ENCODE measurements at places on chromosomes 1 and 21. TPM values are rescaled to one million over a fixed set of nuclear protein-coding genes. Genes with fewer than 3 reads are reported as not detected.

DNA sequence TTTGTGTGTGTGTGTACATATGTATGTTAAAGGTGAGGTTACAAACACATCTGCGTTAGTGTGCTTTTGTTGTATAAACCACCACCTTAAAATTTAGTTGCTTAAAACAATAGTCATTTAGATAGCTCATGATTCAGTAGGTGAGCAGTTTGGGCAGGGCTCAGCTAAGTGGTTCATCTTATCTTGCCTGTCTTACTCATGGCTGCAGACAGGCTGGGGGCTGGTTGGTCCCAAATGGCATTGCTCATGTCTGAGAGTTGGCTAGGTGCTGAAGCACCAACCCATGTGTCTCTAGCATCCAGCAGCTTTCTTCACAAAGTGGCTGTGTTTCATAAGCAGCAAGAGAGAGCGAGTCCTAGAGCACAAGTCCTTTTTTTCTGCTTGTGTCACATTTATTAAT is 91.4 kb downstream of the MACF1 start:
- no peak for DNase-seq

DNA sequence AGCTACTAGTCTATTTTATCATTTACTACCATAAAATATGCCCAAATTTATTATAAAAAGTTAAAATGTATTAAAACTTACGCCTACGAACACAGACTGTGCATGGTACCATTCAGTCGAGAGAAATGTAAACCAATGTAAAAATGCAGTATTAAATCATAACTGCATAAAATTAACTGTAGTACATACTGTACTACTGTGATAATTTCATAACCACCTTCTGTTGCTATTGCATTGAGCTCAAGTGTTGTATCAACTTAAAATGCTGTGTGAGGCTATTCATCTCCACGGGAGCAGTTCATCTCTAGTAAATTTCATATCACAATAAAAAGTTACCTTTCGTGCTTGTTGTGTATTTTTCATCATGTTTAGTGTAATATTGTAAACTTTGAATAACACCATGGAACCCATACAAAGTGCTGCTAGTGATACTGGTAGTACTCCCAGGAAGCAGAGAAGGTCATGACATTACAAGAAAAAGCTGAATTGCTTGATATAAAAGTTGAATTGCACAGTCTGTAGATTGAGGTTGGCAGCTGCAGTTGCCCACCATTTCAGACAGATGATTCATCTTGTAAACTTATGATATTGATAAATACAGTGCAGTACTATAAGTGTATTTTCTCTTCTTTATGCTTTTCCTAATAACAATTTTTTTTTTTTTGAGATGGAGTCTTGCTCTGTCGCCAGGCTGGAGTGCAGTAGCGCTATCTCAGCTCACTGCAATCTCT is 19.0 kb upstream of the CENPF start:
- DNase-seq: no peak

- DNase-seq: no peak
Observed at GRCh38 chr1:37177230-37177864, 143.0 kb upstream of the GRIK3 start.

DNA sequence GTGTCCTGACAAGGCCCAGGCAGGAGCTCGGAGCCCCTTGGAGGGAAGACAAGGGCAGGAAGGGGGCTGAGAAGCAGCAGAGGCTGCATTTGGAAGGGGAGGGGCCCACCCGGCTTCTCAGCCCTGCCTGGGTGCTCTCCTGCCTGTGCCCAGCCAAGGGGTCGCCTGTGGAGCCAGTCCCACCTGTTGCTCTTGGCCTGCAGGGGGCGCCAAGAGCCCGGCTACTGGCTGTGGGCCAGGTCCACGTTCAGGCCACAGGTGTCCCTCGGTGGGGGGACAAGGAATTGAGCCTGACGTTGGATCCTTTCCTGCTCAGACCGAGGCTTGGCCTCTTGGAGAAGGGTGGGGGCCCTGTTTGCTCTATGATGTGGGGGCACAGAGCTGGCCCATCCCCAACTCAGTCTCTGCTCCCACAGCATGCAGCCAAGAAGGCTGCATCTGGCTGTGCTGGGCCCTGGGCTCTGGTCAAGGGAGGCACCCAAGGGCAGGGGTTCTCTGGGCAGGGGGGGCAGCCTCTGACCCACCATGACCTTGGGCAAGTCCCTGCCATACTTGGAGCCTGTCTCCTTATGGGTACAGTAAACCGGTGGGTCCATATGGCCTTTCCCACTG is 10.9 kb downstream of the WNT4 start:
- DNase-seq: no peak

DNA sequence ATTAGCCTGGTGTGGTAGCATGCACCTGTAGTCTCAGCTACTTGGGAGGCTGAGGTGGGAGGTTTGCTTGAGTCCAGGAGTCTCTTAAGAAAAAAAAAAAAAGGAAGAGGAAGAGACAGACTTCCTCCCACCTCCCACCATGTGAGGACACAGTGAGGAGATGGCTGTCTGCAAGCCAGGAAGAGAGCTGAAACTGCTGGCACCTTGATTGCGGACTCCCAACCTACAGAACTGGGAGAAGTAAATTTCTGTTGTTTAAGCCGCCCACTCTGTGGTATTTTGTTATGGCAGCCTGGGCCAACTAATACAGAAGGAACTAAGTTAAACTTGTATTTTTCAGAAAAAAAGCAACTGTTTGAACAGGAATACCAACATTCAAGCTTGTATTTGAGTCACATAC is 21.7 kb downstream of the DOP1B start:
- DNase-seq: no peak

DNA sequence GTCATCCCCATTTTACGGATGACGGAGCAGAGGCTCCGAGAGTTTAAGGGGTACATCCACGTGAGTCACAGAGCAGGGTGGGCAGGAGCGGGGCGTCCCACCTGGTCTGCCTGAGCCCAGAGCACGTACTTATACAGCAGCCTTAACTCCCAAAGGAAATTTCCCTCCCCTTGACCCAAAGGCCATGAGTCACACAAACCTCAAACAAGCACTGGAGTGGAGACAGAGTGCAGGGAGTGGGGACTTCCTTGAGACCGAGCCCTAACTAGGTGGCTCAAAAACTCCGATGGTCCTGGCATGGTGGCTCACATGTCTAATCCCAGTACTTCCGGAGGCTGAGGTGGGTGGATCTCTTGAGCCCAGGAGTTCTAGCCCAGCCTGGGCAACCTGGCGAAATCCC is 141.6 kb upstream of the KLHDC7A start:
- DNase-seq: no peak

- no peak for DNase-seq
Observed at GRCh38 chr1:4170548-4171340, 270.7 kb upstream of the C1orf174 start.

GRCh38 chr1:166673722-166674121 is 165.6 kb upstream of the POGK start:
- no peak for DNase-seq

DNA sequence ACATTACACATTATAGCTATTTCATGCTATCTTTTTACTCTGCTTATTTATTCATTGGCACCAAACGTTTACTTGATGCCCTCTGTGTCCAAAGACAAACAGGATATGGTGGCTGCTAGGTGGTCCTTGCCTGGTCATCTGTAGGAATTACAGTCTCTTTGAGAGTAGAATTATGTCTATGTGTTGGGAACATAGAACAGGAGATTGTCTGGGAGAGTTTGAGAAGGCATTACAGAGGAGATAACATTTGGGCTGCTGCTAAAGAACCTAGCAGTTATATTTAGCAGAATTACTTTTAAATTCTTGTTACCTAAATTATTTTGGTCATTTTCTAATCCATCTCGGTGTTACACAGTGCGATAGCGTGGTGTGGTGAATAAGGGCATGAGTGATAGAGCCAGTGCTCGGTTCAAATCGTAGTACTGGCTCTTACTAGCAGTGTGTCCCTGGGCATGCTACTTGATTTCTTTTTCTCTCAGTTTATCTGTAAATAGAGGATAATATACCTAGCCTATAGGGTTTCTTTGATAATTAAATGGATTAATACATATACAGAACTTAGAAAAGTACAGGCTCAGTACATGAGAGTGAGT is 20.5 kb downstream of the RRP15 start:
- no peak for DNase-seq

- no peak for DNase-seq
Observed at GRCh38 chr1:28580722-28581530, 11.1 kb upstream of the RAB42 start.

DNA sequence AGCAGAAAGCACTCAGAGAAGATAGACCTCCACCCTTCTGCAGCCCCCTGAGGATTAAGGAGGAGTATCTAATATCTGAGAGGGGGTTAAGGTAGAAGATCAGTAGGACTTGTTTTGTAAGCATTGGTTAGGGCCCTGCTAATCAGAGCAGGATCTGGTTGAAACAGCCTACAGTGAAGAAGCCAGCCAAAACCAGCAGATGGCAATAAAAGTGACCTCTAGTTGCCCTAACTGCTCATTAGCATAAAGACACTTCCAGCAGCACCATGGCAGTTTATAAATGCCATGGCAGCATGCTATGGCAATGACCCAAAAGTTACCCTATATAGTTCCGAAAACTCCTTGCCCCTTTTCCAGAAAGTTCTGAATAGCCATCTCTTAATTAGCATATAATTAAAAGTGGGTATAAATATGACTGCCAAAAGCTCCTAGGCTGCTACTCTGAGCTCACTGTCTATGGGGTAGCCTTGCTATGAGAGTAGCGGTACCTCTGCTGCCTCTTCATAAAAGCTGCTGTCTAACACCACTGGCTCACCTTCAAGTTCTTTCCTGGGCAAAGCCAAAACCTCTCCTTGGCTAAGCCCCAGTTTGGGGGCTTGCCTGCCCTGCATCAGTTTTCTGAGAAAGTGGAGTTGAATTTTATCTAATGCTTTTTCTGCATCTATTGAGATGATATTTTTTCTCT is 254.2 kb downstream of the PAPPA2 start:
- DNase-seq: no peak

DNA sequence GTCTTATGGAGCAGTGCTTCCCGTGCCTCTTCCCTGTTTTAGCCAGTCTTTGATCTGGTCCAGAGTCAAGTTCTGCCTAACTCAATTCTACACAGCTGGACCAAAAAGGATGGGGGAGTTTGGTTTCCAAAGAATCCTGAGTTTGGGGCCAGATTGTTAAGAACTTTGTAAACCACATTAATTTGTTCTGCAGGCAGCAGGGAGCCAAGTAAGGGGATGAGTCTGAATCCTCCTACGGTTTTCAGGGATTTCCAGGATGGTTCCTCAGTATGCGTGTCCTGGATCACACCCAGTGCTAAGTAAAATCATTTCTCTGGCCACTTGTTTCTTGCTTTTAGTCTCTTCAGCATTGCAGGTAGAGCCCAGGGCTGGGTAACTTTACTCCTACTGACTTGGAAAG is 26.1 kb upstream of the GJA5 start:
- no peak for DNase-seq

GRCh38 chr1:75999034-75999433 is 66.8 kb upstream of the ASB17 start:
- no peak for DNase-seq

GRCh38 chr21:33586927-33587326 is 1.6 kb downstream of the DONSON start:
- no peak for DNase-seq

DNA sequence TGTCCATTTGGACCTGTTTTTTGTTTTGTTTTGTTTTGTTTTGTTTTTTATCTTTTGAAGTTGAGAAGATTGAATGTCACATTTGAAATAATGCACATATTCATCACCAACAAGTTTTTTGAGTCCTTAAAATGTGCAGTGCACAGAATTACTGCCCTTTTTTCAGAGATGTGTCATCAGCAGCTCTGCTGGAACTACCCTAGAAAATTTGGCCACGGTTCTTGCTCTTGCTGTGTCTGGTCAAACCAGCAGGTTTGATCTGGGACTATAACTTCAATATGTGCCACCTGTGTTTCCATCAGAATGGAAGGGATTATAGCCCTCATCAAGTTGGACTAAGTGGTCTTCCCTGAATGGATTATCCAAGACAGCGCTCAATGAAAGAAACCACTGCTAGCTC is 24.1 kb upstream of the CNN3 start:
- no peak for DNase-seq

- no peak for DNase-seq
Observed at GRCh38 chr1:228488818-228489674, 1.9 kb downstream of the RNF187 start.

- DNase-seq: no peak
Observed at GRCh38 chr1:8025671-8026144, 401 bp downstream of the ERRFI1 start.

DNA sequence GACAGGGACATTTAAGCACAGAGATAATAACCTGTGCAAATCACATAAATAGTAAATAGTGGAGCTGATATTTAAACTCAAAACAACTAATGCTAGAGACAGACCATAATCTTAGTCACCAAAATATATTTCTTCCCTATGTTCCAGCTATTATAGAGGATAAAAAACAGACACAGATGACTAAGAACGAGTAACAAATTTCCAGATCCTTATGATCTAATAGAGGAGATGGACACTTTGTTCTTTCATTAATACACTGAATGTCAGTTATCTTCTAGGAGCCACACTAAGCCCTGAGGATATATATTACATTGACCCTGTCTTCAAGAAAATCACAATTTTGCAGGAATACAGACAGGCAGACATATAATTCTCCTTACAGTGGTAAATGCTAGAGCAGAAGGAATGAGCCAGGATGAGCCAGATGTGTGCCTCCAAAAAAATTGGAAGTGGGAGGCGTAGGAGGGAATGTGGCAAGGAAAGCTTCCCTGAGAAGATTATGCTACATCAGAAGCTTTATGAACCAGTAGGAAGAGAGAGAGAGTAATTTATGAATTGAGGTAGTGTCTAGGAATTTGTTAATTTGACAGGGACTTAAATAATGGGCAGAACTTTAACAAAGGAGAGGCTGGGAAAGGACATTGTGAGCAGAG is 395.4 kb upstream of the BEND5 start:
- DNase-seq: no peak

DNA sequence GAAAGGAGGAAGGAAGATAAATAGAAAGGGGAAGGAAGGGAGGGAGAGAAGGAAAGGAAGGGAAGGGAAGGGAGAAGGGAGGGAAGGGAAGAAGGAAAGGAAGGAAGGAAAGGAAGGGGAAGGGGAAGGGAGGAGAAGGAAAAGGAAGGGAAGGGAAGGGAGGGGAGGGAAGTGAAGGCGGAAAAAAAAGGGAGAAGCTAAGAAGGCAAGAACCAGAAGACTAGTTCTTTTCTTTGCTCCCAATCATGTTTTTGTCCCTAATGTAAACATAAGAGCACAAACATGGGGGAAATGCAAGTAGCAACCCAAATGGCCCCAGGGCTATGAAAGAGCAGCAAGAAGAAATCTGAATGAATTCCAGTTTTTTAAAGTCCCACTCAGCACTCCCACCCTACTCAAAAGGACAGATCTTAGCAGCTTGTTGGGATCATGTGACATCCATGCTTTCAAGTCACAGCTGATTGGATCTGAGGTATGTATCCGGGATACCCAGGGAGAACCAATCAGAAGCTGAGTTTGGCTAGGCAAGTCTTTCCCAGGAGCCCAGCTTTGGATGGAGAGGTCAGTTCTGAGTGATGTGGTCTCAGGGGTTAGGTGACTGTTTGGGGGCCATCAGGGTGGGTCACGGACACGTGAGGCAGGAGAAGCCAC is 24.2 kb upstream of the FHAD1 start:
- no peak for DNase-seq

The IQCC gene
- 1.1 TPM for total RNA-seq

The TMEM183A gene
- 29.4 TPM for total RNA-seq

The SAMD11 gene
- 1.1 TPM for total RNA-seq

The LAD1 gene
- 28.7 TPM for total RNA-seq

The ITLN1 gene
- 0.19 TPM for total RNA-seq

The KRTAP6-2 gene
- not detected for total RNA-seq

The SLC45A1 gene
- total RNA-seq: 0.26 TPM

The REN gene
- not detected for total RNA-seq

The MAN1C1 gene
- total RNA-seq: 6.1 TPM

The GBP6 gene
- total RNA-seq: not detected

The S100A16 gene
- total RNA-seq: 8.1 TPM

All from pancreas (tissue), 10 donors.